ENCODE measurements at places on chromosomes 6 and 20. TPM values are rescaled to one million over a fixed set of nuclear protein-coding genes. Genes with fewer than 3 reads are reported as not detected.

CPXM1 gene
- not detected for total RNA-seq

MTFR2 gene
- total RNA-seq = 14.2 TPM

TSBP1 gene
- not detected for total RNA-seq

PRDM1 gene
- 0.37 TPM for total RNA-seq

C6orf118 gene
- not detected for total RNA-seq

SYNDIG1 gene
- 0.44 TPM for total RNA-seq

ERVFRD-1 gene
- total RNA-seq = not detected

CST2 gene
- 270 TPM for total RNA-seq

EPHA7 gene
- total RNA-seq = not detected

BCAS1 gene
- total RNA-seq = not detected

DNA sequence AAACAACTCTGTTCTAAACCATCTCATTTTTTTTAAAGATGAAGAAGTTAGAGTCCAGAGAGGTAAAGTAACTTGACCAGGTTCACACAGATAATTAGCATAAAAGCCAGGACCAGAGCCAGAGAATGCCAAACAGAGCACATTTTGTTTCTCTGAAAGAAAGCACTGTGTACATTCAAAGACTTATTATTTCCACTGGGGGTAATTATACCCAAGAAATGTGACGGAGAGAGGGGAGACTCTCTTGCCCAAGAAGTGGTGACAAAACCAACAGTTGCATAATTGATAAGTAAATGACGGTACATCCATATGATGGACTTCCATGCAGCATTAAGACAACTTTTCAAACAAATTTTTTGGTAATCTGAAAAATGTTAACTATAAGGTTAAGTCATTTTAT lies 111.6 kb downstream of the RTN4IP1 start:
- DNase-seq = no peak

GRCh38 chr6:154487367-154488247 lies 22.9 kb downstream of the CNKSR3 start:
- no peak for DNase-seq

DNA sequence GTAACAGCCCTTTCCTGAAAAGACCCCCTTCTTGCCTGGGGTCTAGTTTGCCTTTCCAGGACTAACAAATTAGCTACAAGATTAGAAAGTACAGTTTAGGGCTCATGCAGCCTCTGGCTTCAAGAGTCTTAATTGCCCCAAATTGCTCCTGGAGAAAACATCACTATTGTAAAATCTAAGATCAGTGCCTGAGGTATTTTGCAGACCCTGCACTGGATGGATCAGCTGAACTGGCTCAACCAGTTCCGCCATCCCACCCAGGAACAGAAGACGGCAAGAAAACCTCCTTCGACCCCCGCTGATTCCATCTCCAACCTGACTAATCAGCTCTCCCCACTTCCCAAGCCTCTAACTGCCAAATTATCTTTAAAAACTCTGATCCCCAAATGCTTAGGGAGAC lies 236.5 kb upstream of the KCNG1 start:
- DNase-seq = no peak

DNA sequence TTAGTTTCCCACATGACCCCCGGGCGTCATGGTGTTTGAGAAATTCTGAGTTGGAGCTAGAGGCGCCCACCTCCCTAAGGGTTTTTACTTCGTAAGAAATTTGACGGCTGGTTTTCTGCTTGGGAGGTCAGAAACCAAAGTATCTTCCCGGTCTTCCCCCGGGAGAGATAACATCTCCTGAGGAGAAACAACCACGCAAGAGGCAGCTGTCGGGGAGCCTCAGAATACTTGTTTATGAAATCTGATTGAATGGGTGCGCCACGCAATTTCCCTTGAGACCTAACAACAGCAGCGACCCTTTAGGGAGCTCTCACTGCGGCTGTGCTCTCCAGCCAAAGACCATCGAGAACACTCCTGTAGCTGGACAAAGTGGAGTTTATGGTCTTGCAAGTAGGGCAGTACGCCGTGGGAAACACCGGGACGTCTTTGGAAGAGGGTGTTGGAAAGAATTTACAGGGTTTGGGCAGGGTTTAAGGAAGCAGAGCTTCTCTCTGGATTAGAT lies 608 bp upstream of the EIF2S2 start:
- DNase-seq = no peak

DNA sequence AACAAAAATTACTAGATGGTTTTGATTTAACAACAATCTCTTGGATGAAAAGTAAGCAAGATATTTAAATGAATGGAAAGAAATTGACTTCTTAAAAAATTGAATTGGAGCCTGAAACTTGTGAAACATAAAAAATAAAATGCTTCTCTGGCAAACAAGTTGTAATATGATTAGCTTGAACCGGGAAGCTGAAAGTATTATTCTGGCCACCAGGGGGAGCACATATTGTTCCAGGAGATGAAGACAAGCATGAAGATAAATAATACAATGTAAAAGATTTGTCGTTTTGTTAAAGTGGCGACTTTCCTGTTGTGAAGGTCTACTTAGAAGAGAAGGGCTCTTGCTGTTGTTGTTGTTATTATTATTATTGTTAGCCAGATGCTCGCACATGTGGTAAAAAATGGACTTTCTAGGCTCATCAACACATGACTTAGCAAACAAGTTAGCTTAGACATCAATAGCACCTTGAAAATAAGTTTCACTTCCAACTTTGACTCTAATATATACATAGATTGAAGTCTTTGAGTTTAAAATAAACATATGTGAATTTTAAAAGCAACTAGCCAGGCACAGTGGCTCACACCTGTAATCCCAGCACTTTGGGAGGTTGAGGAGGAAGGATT lies 14.2 kb downstream of the PAX1 start:
- DNase-seq = peak; percentile 45

DNA sequence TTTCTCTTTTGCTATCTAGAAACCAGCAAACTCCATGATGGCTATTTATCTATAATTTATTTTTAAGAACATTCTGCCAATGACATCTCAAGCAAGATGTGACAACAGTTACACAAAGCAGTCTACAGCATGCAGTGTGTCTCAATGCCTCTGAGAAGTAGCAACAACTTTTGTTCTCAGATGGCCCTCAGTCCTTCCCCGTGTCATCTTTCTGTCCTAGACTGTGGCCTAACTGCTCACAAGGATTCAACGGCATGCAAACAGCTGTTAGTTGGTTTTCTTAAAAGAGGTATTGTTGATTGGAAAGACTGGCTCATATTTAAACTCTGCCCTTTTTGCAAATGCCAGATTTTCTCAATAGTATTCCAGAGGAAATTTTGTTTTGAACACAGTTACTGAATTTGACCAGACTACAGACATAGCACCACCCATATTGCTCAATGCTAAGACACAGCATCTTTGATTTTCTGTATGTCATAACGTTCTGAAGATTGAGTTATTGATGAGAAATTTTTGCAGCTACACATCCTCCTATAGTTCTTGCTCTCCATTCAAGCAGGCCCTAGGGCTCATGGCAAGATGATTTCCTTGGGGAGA lies 26.1 kb upstream of the F13A1 start:
- DNase-seq = no peak

GRCh38 chr20:20691477-20692235 lies 20.8 kb downstream of the RALGAPA2 start:
- no peak for DNase-seq

DNA sequence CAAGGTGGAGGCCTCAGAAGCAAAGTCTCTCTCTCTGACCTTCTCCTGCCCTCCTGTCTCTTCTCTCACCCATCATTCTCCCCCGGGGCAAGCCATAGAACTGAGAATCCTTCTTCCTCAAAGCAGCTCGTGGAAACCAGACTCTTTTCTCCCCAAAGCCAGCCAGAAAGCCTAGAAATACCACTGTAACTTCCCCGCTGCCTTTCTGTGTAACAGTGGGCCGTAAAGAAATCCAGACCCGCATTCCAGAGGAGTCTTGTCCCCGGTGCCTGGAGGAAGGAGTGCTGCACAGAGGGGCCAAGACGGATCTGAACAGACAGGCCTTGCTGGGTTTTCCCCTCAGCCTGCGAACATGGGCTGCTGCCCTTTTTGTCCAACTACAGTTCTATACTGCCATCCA lies 977 bp upstream of the SLC22A2 start:
- DNase-seq = no peak

DNA sequence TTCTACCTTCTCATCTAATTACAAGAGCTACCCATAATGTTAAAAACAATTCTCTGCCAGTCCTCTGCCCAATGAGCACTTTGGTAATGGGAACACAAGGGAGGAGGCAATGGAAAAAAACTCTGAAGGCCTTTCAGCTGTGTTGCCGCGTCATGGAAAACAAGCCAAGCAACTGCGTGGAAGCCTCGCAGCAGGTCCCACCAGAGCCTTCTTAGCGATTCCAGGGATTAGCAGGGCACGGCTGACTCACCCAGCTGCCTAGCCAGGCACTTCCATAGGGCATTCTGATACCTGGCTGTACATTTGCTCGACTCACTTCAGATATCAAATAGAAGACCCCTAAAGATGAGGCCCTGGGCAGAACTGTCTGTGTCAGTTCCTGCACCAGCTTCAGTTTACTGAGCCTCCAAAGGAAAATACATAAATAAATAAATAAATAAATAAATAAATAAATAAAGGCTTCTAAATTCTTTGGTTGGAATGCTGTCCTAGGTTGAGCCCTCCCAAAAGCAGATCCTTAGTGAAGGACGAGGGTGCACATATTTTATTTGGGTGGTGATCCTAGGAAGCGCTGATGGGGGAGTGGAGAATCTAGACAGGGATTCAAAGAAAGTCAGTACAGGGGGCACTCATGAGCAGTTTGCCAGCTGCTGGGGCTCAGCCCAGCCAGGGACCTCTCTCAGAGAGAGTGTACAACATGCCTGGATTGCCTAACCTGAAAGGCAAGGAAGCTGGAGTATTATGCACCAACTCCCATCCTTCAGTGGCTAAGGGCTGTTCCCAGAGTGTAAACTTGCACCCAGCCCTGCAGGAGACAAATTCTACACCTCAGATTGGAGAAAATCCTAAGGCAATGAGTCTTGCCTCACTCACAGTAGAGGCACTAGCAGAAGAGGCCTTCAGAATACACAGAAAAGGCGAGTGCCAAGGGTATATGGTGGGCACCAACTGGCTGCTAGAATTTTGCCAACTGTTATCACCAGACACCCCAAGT lies 18.2 kb downstream of the SNAP25 start:
- no peak for DNase-seq

DNA sequence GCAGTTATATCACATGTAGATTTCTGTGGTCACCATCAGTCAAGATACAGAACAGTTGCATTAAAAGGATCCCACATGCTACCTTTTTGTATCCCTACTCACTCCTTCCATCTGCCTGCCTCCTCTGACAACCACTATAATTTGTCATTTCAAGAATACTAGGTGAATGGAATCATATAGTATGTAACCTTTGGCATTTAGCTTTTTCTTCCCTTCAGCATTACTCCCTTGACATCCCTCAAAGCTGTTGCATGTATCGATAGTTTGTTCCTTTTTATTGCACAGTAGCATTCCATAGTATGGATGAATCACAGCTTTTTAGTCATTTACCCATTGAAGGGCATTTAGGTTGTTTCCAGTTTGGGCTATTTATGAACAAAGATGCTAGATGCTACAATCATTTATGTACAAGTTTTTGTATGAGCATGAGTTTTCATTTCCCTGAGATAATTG lies 26.1 kb downstream of the NCOA7 start:
- no peak for DNase-seq

GRCh38 chr6:137849181-137849980 lies 17.7 kb upstream of the TNFAIP3 start:
- DNase-seq = no peak

DNA sequence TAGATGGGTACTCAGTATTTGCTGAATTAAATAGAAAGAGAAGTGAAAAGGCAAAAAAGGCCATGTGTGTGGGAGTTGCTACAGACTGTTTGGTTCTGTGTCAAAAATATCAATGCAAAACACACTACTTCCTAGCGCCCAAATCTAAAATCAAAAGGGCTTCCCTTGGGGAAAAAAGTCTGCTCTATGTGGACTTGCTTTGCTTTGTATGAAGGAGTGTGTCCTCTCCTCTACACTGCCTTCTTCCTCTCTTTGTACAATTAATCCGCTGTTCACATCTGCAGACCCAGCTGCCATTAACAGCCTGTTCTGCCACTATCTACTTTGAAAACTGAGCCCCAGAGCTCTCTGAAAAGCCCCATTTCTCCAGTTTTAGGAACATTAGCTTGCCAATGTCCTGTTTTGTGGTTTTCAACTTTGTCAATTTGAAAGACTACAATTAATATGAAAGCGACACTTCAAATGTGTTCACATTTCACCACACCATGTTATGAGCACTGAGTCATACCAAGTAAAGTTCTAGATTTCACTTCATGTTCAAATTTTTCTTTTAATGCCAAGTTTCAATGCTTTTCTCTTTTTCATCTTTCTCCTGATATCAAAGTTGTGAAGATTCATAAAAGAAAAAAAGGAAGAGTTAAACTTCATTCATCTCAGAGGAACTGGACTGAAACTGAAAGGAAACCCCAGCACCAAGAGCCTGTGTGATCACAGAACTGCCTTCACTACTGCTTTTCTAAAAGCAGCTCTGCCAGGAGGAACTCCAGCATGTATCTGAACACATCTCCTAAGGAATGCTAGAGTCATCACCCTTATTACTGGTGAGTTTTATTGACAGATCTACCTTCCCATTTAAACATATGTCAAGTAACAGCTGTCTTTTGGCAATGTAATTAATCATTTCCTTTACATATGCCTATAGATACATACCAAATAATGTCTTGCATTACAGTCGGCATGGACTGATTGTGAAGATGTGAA lies 102.6 kb downstream of the KIF13A start:
- DNase-seq = no peak

DNA sequence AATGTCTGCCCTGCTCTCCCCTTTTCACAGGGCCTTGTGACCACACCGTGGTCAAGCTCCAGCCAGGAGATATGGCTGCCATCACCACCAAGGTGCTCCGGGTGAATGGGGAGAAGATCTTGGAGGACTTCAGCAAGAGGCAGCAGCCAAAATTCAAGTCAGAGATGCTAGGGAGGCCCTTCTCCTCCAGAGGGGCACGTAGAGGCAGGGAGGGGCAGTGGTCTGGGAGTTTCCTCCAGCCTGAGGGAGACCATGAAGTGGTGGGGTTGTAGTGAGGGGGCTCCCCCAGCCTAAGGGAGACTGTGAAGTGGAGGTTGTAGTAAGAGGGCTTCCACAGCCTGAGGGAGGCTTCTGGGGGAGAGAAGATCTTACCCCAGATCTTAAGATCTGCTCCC lies 4.0 kb downstream of the DXO start:
- DNase-seq = no peak

GRCh38 chr6:32622545-32623401 lies 14.4 kb upstream of the HLA-DQA1 start:
- no peak for DNase-seq

Measured in Caki2 (cell line).